Activated CD4-positive, alpha-beta memory T cell treated with anti-CD3 and anti-CD28 coated beads for 36 hours (primary cell): ENCODE measurements at places on chromosomes 1 and 21. TPM values are rescaled to one million over a fixed set of nuclear protein-coding genes. Genes with fewer than 3 reads are reported as not detected.
A peak's percentile ranks its signal among the peaks of the same experiment; 100 is the strongest.

Gene TLCD4
- 0.15 TPM for total RNA-seq

Gene PROK1
- total RNA-seq: not detected

DNA sequence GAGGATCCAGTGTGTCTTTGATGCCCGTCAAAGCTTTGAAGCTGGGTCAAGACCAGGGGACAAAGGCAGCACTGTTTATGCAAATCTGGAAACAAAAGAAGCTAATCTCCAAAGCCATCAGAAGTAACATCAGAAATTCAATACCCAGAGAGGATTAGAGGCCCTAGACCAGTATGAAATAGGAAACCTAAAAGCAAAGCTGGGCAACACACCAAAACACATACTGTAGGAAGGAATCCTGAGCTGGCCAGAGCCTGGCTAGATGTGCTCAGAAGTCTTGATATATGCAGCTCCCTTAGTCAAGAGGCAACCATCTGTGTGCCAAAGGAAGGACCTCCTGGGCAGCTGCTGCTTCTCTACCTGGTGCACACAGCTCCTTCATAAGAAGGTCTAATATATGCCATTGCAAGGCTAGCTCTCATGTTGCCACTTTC lies 12.3 kb downstream of the COLGALT2 start:
- DNase-seq: no peak

DNA sequence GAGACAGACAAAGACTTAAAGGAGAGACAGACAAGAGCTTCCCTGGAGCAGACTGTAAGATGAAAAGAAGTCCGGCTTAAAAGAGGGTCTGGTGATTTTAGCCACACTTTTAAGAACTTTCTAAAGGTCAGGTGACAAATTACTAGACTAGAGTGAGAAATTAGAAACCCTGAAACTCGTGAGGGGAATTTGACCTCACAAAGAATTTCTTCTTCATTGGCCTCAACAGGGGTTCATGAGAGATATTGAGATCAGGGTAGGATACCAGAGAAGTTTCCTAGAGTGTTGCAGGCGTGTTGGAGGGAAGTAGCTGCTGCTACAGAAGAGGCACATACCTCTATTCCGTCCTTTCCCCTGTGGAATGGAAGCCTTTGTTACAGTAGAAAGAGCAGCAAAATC lies 884.4 kb downstream of the KCNT2 start:
- no peak for DNase-seq

Gene SLC26A9
- total RNA-seq: not detected

Gene S100A7
- not detected for total RNA-seq

DNA sequence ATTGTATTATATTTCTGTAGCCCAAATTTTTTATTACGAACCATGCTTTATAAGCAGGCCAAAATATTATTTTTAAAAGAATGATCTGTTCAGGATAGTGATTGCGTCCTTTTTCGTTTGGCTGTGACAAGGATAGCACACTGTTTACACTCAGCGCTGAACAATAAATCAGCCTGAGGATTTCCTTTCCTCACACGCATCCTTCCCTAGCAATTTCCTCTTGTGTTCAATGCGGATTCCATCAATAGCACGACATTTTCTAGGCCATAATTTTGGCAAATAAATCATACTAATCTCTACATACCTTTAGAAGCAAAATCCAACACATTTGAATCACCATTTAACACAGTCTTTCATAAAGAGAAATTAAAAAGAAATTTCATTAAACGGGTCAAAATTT lies 1.6 kb upstream of the VAV3 start:
- no peak for DNase-seq

DNA sequence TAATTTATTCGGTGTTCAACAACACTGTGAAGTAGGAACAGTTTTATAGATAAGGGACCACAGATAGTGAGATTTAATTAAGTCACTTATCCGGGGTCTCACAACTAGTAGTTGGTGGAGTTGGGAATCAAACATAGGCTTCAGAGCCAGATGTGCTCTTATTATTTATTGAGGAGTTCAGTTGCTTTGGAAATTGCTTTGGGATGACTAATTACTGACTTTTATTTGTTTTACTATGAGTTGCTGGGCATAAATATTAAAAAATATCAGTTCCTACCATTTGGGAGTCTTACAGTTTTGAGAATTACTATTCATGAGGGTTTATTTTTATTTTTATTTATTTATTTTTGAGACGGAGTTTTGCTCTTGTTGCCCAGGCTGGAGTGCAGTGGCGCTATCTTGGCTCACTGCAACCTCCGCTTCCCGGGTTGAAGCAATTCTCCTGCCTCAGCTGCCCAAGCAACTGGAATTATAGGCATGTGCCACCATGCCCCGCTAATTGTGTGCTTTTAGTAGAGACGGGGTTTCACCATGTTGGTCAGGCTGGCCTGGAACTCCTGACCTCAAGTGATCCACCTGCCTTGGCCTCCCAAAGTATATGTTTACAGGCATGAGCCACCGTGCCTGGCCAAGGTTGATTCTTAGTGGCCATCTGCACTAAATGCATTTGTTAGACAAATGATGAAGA lies 27.7 kb downstream of the THRAP3 start:
- DNase-seq: no peak

DNA sequence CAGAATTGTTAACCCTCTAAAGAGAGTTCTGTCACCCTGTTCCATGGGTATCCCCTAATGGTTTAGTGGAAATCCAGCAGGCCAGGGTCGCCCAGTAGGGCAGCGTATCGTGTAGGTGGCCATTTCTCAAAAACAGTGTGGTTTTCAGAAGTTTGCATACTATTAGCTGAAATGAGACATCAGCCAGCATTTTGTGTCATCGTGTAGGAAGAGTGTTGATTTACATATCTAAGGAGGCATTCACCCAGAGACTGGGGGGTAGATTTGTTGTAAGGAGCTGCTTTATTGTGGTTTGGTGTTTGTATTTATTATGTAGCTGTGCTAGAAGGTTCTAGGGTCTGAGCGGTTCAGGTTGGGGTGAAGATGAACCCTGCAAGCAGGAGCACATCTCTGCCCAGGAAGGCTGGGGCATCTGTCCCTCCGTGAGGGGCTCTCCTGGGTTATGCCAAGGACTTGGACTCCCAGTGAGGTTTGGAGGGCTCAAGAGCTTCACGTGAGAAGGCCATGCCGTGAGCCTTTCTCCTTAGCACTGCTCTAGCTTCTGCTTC lies 174.4 kb downstream of the PGBD5 start:
- DNase-seq: peak; percentile 52

DNA sequence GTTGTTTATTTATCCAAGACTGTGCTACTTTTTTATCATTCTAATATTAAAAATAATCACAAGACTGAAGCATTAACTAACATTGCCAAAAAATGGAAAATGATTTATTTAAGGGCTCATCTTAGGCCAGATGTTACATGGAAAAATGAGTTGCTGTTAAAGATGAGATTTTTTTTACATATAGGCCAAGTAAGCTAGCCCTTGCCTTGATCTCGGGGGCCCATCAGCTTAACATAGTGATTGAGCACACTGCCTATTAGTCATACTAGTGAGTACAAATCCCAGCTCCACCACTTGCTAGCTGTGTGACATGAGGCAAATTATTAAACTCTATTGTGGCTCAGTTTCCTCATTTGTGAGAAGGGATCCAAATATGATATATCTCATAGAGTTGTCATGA lies 275.9 kb upstream of the SNX7 start:
- no peak for DNase-seq

Gene ADGRB2
- 1.7 TPM for total RNA-seq

Gene OR6N1
- total RNA-seq: not detected

GRCh38 chr21:26125433-26126167 lies 45.0 kb downstream of the APP start:
- no peak for DNase-seq

GRCh38 chr1:206098242-206098919 lies 18.8 kb downstream of the AVPR1B start:
- DNase-seq: no peak

Gene C2CD2
- total RNA-seq: 7.5 TPM

Gene RIIAD1
- not detected for total RNA-seq

Gene ALX3
- not detected for total RNA-seq

Gene PPM1J
- 1.2 TPM for total RNA-seq

GRCh38 chr1:15758953-15759661 lies 512 bp downstream of the FBLIM1 start:
- no peak for DNase-seq

Gene OR4F29
- not detected for total RNA-seq

GRCh38 chr1:205676597-205676996 lies 3.7 kb downstream of the SLC45A3 start:
- no peak for DNase-seq

DNA sequence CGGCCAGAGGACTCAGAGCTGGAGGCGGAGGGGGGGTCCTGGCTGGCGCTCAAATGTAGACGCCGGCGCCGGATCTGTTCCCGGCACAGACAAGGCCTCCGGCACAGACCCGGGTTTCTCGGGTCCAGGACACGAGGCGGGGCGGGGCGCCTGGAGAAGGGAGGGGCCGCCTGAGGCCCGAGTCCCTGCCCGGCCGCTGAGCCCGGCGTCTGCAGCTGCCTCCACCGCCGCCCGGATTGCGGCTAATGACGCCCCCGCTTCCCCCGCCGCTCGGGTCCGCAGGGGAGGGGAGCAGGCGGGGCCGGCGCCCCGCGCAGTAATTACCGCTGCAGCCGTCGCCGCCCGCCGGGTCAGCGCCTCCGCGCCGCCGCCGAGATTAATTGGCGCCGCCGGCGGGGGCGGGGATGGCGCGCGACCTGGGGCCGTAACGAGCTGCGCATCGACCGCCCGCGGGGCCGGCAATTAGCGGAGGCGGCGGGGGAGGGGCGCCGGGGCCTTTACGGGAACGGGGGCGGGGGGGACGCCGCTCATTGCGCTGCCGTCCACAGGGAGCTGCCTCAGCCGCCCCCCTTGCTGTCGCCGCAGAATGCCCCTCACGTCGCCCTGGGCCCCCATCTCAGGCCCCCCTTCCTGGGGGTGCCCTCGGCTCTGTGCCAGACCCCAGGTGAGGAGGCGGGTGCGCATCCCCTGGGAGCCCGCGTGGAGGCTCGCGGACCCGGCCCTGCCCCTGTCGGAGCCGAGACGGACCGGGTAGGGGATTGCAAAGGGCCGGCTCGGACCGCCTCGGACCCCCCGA lies 17.3 kb downstream of the NOC2L start:
- no peak for DNase-seq

GRCh38 chr1:23816361-23816760 lies 8.9 kb downstream of the HMGCL start:
- no peak for DNase-seq

- no peak for DNase-seq
Observed at GRCh38 chr1:232650418-232650817, 20.5 kb upstream of the SIPA1L2 start.

Gene FAM43B
- total RNA-seq: not detected

- DNase-seq: peak; percentile 20
Observed at GRCh38 chr1:25430967-25431881, 527 bp downstream of the MACO1 start.

DNA sequence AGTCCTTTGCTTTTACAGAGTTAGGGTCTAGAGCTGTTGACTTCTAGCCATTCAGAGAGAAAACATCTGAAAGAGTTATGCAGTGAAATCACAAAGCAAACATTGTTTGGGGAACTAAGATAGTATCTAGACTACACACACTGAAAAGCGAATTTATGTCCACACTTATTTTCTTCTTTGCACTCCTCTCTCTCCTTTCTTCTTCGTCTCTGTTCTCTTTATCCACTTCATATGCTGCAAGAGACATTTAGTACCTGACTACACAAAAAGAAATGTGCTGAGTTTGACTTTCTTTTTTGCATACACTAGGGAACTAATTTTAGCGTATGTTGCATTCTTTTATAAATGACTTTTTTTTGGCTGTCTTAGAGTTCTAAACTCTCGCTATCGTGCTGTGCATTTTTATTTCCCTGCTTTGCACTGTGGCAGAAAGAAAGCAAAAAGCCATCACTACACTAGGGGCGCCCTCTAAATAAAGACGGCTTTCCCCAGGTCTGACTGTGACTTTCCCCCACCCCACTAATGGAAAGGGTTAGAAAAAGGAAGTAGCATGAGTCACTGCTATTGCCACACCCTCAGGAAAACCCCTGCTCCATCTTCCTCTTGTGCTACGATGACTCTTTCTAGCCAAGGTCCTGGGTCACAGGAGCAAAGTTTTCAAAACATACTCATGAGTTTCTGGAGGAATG lies 65.7 kb downstream of the MAP3K7CL start:
- peak; percentile 85 for DNase-seq

DNA sequence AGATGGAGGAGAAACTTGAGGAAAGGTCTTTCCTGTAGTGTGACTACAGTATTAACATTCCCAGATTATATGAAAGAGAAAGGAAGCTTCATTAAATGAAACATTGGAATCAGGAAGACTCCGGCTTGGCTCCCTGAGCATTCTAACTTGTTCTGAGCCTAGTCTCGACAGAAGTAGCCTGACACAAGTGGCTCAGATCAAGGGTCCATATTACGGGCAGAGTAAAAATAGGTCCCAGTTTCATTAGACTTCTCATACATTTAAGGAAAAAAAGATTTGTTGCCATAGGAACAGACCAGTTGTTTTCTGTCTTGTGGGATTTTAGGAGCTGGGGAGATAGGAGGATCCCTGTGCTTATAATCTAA lies 12.8 kb downstream of the SMAP2 start:
- DNase-seq: no peak

GRCh38 chr1:45643978-45644377 lies 20.1 kb upstream of the CCDC17 start:
- DNase-seq: no peak

Gene CORT
- total RNA-seq: not detected

Gene BRDT
- not detected for total RNA-seq

- no peak for DNase-seq
Observed at GRCh38 chr1:18535391-18536210, 54.9 kb downstream of the KLHDC7A start.

GRCh38 chr1:29912425-29912824 lies 676.1 kb downstream of the PTPRU start:
- no peak for DNase-seq

GRCh38 chr1:159849626-159850366 lies 12.7 kb downstream of the VSIG8 start:
- no peak for DNase-seq

Gene THEM4
- 19.6 TPM for total RNA-seq

GRCh38 chr1:242522996-242523718 lies 1.3 kb downstream of the PLD5 start:
- no peak for DNase-seq

Gene AUNIP
- total RNA-seq: 10.1 TPM

GRCh38 chr1:41849211-41849759 lies 69.4 kb downstream of the HIVEP3 start:
- DNase-seq: no peak

DNA sequence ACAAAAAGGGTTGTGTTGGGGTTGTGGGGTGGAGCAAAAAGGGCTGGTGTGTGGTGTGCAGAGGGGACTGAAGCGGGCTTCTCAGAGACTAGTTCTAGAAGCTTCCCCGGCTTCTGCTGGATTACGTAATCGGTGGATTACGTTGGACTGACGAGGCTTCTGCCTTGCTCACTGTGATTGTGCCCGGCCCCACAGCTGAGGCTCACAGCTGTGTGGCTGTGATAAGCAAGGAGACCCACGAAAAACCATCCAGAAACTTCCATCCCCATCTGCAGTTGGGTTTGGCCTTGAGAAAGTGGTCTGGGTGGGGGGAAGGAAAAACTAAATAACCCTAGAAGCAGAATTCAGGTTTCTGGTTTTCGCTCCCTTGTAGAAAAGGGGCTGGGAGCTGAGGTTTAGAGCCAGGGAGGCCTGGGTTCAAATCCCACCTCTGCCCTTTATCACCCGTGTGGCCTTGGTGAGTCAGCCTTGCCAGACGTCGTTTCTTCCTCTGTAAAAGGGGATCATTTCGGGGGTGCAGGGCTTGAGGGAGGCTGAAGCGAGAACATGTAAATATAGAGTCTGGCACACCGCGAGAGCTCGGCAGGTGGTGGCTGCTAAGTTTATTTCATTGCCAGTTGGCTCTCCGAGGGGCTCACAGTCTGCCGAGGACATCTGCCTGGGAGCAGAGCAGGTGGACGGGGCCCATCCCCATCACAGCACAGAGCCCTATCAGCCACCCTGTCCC lies 30.4 kb upstream of the DISP3 start:
- no peak for DNase-seq

Gene AMY1C
- total RNA-seq: not detected

- DNase-seq: no peak
Observed at GRCh38 chr1:230916587-230917283, 48.4 kb upstream of the C1orf198 start.
